ENCODE measurements at places on chromosomes 6 and 20.

GRCh38 chr6:125193208-125193607 is 39.6 kb downstream of the TPD52L1 start:
- no peak for DNase-seq

- DNase-seq: no peak
Measured at GRCh38 chr20:43947316-43947710, 32.7 kb downstream of the TOX2 start.

- DNase-seq: no peak
Measured at GRCh38 chr6:15946701-15947385, 182.0 kb upstream of the MYLIP start.

GRCh38 chr6:44052419-44053023 is 74.7 kb downstream of the MRPL14 start:
- no peak for DNase-seq

GRCh38 chr20:58433029-58433647 is 44.1 kb downstream of the VAPB start:
- DNase-seq: no peak

GRCh38 chr6:111846066-111846465 is 27.2 kb downstream of the FYN start:
- no peak for DNase-seq

DNA sequence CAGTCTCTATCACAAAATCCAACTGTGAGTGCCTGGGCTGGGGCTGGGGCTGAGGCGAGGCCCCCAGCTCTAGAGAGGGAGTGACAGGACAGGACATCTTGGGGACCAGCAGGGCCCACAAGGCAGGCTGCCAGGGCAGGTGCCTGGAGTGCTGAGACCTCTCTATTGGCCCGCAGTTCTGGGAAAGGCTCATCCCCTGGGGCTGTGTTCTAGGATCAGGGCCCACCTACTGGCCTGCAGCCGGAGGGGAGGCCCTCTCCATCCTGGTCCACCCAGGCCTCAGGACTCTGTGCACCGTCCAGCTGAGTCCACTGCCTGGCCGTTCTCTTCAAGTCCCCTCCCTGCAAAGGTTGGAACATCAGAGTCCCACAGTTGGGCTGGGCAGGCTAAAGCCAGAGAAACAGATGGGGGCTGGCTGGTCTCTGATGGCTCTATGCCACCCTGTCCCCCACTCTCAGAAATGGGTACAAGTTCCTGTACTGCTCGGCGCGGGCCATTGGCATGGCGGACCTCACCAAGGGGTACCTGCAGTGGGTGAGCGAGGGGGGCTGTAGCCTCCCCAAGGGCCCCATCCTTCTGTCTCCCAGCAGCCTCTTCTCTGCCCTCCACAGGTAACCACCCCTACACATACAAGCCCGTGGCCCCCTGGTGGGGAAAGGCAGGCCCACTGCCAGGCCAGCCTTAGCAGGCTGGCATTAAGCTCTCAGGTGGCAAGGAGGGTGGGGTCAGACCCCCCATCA is 9.0 kb downstream of the EMILIN3 start:
- no peak for DNase-seq

GRCh38 chr6:42689371-42689770 is 33.0 kb downstream of the PRPH2 start:
- DNase-seq: no peak

DNA sequence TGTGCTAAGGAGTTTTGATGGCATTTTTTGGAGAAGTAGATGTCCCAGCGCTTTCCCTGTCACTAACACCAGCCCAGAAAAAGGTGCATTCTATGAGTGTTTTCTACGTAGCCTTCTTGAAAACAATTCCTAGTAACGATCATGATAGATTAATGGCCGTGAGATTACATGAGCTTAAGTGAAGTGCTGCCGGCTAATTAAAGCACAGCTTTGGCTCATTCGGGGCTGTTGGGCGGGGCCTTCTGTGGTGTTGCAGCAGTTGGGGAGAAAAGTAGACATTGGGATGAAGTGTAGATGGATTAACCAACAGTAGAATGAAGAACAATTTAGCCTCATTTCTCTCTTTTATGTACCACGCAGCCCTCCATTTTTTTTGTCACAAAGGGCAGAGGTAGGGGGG is 20.8 kb upstream of the TRAF3IP2 start:
- DNase-seq: no peak

DNA sequence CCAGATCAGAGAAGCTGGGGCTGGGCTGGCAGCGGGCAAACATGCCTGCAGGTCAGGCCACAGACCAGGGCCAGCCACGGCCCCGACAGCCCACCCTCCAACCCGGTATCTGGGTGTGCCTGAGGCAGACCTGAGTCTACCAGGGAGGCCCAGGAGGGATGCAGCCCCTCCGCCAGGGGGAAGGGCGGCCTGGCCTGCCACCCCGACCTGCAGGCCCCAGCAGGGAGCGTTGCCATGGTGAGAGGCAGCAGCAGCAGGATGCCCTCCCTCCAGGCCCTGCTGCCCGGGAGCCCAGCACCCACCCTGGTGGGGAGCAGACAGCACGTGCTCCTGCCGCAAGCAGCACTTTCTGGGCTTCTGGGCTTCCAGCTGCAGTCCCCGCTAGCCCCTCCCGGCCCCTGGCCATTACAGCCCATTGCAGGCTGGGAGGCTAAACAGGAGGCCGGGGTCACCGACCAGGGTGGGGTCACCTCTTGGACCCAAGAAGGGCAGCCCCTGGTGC is 3.8 kb upstream of the EEF1A2 start:
- DNase-seq: no peak

DNA sequence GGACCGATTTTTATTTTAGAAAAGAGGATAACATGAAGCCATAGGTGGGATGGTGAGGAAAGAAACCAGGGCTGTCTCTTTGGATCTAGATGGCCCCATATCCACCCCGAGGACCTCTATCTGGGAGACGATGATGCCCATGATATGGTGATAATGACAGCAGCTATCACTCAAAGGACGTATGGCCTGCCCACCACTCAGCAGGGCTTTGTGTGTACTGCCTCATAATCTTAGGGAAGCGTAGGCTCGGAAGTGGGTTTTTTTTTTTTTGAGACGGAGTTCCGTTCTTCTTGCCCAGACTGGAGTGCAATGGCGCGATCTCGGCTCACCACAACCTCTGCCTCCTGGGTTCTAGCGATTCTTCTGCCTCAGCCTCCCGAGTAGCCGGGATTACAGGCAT is 8.2 kb upstream of the TAF8 start:
- DNase-seq: no peak

DNA sequence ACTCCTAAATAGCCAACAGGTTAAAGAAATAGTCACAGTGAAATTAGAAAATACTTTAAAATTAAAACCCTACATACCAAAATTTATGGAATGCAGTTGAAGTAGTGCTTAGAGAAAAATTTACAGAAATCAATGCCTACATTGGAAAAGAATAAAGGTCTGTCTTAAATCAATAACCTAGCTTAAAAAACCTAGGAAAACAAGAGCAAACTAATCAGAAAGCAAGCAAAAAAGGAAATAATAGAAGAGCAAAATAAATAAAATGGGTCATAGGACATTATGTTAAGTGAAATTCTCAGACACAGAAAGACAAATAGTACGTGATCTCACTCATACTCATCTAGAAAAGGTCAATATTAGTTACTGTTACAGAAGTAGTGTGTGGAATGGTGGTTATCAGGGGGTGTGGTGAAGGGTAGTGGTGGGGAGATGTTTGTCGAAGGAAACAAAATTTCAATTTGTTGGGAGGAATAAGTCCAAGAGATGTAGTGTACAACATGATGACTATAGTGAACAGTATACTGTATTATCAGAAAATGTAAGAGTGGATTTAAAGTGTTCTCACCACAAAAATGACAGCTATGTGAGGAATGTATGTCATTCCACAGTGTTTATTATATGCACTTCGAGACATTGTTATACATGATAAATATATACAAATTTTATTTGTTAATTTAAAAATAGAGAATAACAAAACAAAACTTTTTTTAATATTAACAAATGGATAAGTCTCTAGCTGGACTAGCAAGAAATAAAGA is 423.6 kb downstream of the CDH26 start:
- no peak for DNase-seq

- DNase-seq: no peak
Measured at GRCh38 chr20:5526516-5526915, 209.8 kb upstream of the PROKR2 start.

DNA sequence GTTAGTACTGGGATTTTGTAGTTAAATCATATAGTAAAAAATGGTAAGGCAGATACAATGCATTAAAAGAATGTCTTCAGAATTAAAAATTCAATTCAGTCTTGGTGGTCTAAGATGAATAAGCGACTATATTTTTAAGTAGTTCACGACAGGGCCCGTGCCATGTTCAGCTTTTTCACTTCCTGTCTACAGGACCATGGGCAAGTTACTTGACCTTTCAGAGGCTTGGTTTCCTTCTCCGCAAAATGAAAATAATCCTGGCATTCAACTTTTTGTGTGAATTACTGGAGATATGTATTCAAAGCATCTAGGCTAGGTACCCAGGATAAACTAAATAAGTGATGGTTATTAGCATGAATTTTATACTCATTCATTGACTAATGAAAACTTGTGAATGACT is 216.0 kb downstream of the BTBD9 start:
- no peak for DNase-seq

DNA sequence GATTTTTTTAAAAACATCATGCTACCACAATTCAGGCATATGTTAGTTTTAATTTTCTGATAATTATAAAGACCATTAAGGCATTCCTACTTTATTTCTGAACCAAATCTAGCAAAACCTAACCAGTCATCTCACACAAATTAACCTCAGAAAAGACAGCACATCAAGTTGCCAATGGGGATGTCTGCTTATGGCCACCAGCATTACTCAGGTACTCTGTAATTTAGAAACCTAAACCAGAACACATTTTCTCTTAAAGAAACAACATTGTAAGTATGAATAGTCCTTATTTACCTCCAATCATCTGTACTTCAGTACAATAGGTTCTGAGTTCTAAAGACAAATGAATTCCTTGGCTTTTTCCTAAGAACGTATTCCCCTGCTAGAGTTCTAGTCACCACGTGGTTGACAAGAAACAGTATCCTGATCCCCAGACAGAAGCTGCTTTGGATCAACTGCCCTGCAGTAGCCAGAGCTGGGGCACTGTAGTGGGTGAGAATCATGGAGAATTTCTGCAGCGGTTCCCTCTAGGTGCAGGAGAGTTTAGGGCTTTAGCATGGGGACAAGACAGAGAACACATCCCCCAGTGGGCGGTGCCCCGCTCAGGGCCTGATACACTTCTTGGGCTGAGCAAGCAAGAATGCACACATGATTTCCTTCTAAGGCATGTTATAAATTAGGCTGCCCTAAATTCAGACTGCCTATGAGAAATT is 15.4 kb downstream of the GCLC start:
- no peak for DNase-seq

DNA sequence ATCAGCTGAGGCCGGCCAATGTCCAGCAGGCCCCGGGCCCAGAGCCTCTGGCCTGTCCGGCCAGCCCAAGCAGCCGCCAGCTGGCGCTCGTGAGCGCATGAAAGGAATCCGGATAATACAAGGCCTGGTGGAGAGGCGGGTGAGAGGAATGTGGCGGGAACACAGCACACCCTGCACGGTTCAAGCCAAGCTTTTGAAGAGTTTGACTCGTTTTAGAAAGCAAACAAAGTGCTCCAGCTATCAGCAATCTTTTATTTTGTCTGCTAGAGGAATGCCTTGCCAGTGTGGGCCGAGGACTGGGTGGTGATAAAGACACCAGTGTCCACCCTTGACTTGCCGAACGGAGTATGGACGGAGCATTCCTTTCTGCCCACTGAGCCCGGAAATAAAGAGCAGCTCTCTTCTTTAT is 9.3 kb upstream of the NEDD9 start:
- no peak for DNase-seq

DNA sequence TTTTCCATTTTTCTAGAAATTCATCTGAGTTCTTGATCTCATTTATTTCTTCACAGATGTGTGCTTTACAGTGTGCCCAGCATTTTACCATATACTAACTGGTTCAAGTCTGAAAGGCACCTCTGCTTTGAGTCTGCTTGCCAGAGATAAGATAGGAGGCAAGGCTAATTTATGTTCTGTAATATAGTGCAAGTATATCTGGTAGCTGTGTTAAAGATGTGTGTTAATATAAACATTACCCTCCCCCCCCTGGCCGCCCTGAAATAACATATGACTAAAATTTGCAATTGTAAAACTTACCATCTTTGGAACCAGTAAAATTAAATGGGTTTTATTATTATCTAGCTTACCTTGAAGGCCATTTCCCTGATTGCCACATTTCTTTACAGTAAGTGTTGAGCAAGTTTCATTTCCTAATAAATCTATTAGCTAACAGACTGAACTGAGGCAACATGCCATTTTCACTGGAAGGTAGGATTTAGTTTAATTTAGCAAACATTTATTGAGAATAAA is 2.7 kb downstream of the FBXO9 start:
- no peak for DNase-seq

GRCh38 chr6:33451606-33452005 is 2.8 kb upstream of the ZBTB9 start:
- DNase-seq: no peak

GRCh38 chr6:145886228-145886956 is 71.8 kb upstream of the FBXO30 start:
- DNase-seq: no peak

DNA sequence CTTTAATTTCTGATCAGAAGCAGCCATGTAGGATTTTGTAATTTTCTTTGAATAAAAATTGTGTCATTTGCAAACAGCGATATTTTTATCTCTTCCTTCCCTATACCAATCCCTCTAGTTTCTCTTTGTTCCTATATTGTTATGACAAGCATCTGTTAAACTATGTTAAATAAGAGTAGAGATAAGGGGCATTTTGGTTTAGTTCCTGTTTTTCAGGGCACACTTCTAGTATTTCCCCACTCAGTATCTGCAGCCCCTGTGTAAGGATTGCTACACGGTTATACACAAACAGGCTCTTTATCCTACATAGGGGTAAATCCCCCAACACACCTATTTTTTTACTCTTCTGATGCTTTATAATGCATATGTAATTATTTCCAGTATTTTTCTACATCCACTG is 42.1 kb downstream of the TRERF1 start:
- DNase-seq: no peak

DNA sequence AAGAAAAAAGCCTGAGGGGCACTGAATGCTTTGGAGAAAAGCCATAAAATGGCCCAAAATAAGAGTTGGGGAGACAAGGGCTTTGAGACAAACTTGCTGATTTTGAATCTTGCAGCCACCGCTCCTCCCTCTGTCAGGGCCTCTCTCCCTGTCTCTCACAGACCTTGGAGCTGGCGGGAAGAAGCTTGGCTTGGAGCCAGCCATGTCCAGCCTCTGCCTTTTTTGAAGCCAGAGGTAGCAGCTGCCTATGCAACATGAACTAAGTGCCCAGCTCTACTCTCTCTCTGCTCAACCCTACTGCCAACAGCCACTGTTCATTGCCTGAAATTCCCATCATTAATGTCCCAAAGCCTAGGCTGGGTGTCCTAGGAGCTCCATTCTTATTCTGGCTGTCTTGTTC is 63.7 kb upstream of the CTNNBL1 start:
- no peak for DNase-seq

DNA sequence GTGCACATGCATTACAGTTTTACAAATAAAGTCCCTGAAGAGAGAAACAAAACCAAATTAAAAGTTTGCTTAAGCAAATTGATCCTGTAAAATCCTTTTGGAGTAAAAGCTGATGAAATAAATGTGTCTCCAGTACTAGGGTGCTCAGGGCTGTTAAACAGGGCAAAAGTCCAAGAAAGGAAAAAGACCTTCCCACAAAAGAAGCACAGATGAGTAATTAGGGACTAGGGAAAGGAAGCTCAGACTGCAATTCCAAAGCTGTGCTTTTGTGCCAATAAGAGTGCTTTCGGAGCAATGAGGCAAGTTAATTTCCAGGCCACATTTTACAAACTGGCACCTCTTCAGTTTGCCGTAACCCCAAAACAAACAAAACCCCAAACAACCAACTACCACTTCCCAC is 10.4 kb upstream of the RNF182 start:
- no peak for DNase-seq

Measured in stimulated activated CD4-positive, alpha-beta T cell treated with anti-CD3 and anti-CD28 coated beads, TNF-alpha, amount 100 ng/mL, for 1 hour (primary cell).